Testis (tissue), 5 donors: ENCODE measurements at places on chromosomes 5 and 9. TPM values are rescaled to one million over a fixed set of nuclear protein-coding genes. Genes with fewer than 3 reads are reported as not detected.

Gene HMGXB3
- total RNA-seq = 63.6 TPM

Gene FOXD4L4
- total RNA-seq = 0.62 TPM

Gene PCDHB12
- total RNA-seq = 6.5 TPM

Gene DIAPH1
- total RNA-seq = 58.2 TPM

Gene SHB
- 22.3 TPM for total RNA-seq

Gene KCNV2
- 8.4 TPM for total RNA-seq

Gene HRH2
- total RNA-seq = 0.47 TPM

Gene C9orf50
- 9.4 TPM for total RNA-seq

Gene PITX1
- total RNA-seq = 4.1 TPM

Gene SYK
- 51.1 TPM for total RNA-seq

Gene SERF1B
- 90.7 TPM for total RNA-seq

Gene RNF145
- total RNA-seq = 40.4 TPM

Gene POU5F2
- total RNA-seq = 6.5 TPM

Gene IL3
- total RNA-seq = 0.39 TPM

Gene ANKRD31
- 16.9 TPM for total RNA-seq

Gene ARL10
- 5.8 TPM for total RNA-seq

Gene ARID3C
- total RNA-seq = 0.31 TPM

Gene VLDLR
- 15.6 TPM for total RNA-seq

Gene SMIM33
- total RNA-seq = not detected

Gene MLANA
- total RNA-seq = not detected

Gene C5
- total RNA-seq = 5.1 TPM

Gene TNC
- 3.3 TPM for total RNA-seq

Gene PCDHGA8
- 8.2 TPM for total RNA-seq
